NCI-H1105 treated with DMSO at 0.1 percent for 48 hours (cell line): ENCODE measurements at places on chromosomes 4 and X.

GRCh38 chr4:96094183-96094582 lies 254.3 kb downstream of the PDHA2 start:
- DNase-seq: no peak

- DNase-seq: no peak
These were observed 113.0 kb downstream of the UCHL1 start for GRCh38 chr4:41369680-41370079.

- DNase-seq: no peak
These were observed 43.4 kb upstream of the SEC24B start for GRCh38 chr4:109390115-109390768.

- DNase-seq: no peak
These were observed 13.9 kb upstream of the ENPP6 start for GRCh38 chr4:184231573-184231972.

GRCh38 chr4:173214231-173214630 lies 45.6 kb downstream of the GALNT7 start:
- DNase-seq: no peak

GRCh38 chr4:3013839-3014350 lies 50.5 kb downstream of the GRK4 start:
- DNase-seq: no peak

- peak; percentile 48 for DNase-seq
These were observed 770 bp downstream of the SMAD1 start for GRCh38 chr4:145482209-145483037.

- no peak for DNase-seq
These were observed 368.4 kb downstream of the PRDM5 start for GRCh38 chr4:120554086-120554485.

GRCh38 chr4:77352192-77352591 lies 195.2 kb downstream of the CCNG2 start:
- no peak for DNase-seq

GRCh38 chrX:149259241-149259640 lies 245.9 kb downstream of the IDS start:
- no peak for DNase-seq

DNA sequence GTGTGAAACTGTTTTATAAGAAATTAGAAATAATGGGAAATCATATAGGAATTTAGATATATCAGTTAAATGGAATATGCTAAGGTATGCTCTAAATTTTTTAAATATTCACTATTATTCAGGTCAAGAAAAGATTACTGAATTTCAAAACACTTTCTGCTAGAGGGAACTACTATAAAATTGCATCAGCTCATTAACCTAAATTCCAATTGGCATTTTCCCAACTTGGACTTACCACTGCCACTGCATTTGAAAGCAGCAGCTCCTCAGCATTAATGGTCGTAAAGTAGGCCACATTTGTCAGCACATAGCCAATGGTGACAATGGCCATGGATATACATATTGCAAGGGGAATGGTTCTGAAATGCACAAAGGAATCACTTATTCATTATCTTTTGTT lies 57.3 kb downstream of the SLC7A11 start:
- DNase-seq: peak; percentile 1

DNA sequence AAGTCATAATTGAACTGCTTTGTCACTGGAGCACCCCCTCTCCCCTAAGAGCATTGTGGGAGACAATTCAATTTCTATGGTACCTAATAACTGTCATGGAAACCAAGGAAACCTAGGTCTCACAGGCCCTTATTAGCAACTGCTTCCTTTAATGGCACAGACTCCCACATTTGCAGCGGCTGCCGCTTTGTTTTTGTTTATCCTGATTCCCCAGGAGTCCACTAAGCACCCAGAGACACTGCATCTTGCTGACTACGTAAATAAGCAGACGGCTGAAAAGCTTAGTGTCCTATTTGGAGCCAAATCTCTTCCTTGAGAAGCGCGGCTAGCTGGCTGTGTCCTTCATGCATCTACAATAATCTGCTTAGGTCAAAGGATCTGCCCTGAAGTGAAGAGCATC lies 494.4 kb downstream of the TMA16 start:
- peak; percentile 22 for DNase-seq

DNA sequence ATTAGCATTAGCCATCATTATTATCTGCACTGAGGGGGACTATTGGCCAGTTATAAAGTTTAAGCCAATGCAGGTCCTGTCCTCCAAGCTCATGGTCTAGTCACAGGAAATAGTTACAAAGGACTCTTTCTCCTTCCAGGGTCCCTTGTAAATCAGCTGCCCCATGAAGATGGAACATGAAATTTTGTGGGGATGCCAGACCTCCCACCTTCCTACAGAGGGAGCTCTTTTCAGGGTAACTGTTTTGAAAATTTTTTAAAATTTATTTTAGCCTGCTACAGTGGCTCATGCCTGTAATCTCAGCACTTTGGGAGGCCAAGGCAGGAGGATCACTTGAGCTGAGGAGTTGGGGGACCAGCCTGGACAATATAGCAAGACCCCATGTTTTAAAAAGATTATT lies 124.4 kb upstream of the SLC34A2 start:
- no peak for DNase-seq

DNA sequence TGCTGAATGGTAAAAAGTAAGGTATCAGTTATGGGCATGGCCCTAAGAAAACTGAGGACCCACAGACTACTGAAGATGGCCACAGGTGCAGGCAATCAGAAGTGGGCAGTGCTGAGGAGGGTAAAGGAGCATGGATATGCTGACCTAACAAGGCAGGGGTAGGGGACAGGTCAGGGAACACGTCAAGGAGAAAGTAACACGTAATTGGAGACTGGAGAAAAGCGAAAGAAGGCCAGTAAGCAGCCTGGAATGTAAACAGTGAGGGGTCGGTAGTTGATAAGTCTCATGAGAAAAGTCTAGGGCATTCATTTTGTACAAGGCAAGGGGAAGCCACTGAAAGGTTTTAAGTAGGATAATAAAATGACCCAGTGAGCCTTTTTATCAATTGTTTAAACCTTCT lies 153.3 kb downstream of the PRDM5 start:
- DNase-seq: no peak

GRCh38 chrX:63967551-63967950 lies 182.5 kb upstream of the ARHGEF9 start:
- no peak for DNase-seq

GRCh38 chr4:1613099-1613495 lies 71.0 kb downstream of the FAM53A start:
- DNase-seq: no peak

DNA sequence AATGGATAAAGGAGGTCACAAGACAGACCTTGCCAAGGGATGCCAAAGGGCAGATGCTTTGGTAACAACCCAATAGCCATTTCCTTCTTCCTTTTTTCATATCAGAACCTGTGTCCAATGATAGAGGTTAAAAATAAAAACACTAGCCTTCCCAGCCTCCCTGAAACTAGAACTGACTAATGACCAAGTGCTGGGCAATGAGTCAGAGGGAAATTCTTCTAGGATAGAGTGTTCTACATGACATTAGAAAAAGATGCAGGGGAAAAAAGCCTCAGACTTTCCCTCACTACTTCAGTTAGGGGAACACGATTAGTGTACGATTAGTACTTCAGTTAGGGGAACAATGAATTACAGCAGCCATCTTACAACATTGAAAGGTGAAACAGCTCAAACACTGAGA lies 29.3 kb upstream of the FAM47C start:
- DNase-seq: no peak

- no peak for DNase-seq
These were observed 7.3 kb upstream of the PTPN13 start for GRCh38 chr4:86586626-86587380.

- no peak for DNase-seq
These were observed 7.7 kb downstream of the S100P start for GRCh38 chr4:6701371-6701770.

DNA sequence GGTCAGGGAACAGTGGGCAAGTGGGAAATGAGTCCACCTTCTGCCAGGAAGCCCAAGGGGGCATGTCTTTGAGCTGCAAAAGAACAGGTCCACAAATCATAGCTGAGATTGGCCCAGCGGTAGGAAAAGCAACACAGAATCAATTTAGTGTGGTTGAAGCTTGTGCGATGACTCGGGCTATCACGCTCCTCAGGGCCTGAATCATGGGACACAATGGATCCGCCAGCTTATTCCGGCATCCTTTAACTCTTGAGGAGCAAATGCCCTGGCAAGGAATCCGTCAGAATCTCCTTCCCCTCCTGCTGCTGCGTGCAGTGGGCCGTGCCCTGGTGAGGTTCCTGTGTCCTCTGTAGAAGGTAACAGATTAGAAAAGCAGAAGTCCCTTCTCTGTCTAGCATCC lies 98.0 kb downstream of the RELL1 start:
- DNase-seq: no peak

- DNase-seq: no peak
These were observed 268 bp upstream of the PRRG1 start for GRCh38 chrX:37348971-37349220.

- DNase-seq: no peak
These were observed 2.2 kb downstream of the ATP8A1 start for GRCh38 chr4:42654631-42655268.

DNA sequence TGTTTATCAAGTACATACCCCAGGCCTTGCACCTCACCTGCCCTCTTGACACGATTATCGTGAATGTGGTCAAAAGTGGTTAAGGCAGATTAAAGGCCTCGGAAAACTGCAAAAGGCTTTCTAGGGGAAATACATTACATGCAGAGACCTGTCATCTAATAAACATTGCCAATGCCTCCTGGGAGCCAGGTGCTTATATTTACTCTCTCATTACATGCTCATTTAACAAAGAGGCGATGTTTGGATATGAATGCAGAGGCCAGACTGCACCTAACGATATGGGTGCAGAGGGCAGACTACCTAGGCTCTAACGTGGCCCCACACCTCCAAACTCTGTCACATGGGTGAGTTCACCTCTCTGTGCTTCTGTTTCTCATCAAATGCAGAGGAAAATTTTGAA lies 14.5 kb downstream of the CRMP1 start:
- DNase-seq: peak; percentile 35

DNA sequence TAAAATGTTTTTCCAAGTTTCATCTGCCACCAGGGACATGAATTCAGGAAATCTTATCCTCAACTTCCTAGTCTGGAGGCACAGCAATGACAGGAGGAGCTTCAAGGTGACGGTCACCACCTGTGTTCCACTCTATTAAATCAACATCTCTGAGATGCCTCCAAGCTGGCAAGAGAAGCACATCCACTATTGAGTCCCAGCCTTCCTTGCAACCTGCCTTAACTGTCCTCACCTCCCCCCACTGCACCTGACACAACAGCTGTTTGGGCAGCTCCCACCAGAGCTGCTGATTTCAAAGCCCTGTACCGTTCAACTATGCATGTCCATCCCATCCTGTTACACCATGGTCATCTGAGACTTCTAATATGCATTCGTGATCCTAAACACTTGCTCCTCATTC lies 123.4 kb downstream of the COL25A1 start:
- no peak for DNase-seq

DNA sequence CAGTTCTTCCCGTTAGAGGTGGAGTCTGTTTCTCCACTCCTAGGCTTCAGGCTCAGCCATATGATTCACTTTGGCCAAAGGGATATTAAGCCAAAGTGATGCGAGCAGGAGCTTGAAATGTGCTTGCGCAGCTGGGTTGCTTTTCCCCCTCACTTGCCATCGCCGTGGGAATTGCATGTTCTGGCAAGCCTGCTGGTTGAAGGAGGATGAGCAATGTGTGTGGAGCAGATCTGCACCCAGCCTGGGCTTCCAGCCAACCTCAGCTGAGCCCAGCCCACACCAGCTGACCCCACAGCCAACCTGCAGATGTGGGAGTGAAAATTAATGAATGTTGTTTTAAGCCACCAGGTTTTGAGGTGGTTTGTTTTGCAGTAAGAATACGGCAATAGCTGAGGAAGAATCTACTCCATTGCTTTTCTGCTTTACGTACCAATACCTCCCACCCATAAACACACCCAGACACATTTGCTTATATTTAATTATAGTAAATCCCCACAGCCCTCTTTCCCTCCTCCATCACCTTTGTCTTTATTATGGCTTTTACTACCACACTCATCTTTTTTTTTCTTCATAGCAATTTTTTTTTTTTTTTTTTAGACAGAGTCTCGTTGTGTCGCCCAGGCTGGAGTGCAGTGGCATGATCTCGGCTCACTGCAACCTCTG lies 132.8 kb upstream of the FUNDC1 start:
- DNase-seq: peak; percentile 90

DNA sequence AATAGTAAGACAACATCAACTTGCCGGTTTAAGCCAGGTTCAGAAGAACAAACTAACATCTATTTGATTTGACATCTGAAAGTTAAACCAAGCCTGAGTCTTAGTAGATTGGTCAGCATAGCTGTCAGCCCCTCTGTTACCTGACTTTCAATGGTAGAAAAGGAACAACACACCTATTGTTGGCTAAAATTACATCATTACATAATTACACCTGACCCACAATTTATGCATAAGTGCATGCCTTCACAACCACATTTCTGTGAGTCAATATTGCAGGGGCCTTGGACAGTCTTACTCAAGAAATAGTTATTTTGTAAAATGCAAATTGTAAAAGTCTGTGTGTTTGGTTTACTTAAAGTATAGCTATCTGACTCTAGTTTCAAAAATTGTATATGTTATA lies 36.2 kb downstream of the EGFL6 start:
- no peak for DNase-seq

DNA sequence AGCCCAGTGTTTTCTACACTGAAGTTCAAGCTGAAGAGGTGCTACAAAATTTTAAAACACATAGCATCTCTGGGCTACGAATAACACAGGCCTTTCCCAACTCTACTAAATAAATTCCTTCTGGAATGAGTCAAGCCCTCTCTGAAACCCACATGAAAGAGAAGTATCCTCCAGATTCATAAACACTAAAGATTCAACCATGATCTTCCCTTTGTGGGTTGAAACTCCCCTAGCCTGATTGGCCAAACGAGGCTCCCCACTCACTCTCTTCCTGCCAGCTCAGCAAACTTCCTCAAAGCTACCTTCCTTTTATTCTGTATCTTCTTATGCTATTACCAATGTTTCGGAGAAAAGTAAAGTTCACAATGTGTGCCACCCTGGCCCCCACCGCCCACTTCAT lies 95.4 kb downstream of the NKX6-1 start:
- no peak for DNase-seq

GRCh38 chrX:32868524-32868895 lies 342.8 kb downstream of the DMD start:
- no peak for DNase-seq

- DNase-seq: no peak
These were observed 127.0 kb upstream of the PDE5A start for GRCh38 chr4:119755599-119755998.

DNA sequence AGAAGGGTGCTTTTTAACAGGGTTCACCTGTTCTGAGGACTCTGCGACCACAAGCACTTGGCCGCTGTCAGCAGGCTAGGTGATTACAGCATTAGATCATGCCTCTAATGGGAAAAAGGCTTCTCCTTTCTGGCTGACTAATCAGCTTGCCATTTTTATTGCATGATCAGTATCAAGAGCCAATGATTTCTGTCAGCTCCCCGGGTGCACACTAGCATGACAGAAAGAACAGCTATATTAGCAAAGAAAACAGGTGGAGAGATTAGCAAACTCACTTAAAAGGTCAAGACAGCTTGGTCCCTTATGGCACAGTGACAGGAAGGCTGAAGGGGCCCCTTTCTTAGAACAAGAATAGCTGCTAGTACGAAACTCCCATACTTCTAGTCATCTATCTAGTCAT lies 170.0 kb downstream of the SMIM20 start:
- no peak for DNase-seq
